MCF 10A (cell line): ENCODE measurements at places on chromosomes 6 and 20. TPM values are rescaled to one million over a fixed set of nuclear protein-coding genes. Genes with fewer than 3 reads are reported as not detected.

GRCh38 chr6:156787569-156788492, 10.7 kb downstream of the ARID1B start:
- H3K4me1 ChIP-seq = peaks cover 29% of the 10 kb centered on the region
- no peak overlapping the region for H3K27ac ChIP-seq
- DNase-seq = no peak
- H3K4me3 ChIP-seq = no peak overlapping the region
- peaks cover 8% of the 10 kb centered on the region for H3K36me3 ChIP-seq

DNA sequence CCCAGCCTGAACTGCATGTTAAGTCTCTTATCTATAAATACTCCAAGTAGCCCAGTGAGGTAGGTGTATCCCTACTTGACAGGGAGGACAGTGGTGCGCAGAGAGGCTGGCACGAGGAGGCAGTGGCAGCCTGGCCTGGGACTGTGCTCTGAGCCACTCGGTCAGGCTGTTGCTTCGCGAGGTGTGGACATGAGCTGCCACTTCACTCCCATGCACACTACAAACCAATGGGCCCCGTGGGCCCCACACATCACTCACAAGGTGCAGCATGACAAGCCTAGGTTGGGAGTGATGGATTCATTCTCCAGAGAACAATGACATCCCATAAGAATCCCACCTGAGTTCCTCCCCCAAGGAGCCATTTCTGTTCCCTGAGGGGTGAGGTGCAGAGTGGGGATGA, 54.9 kb downstream of the TMEM242 start:
- H3K27me3 ChIP-seq = no peaks in the 10 kb centered on the region
- H3K4me3 ChIP-seq = no peak overlapping the region
- no peak for DNase-seq
- H3K27ac ChIP-seq = no peak overlapping the region
- H3K4me1 ChIP-seq = no peaks in the 10 kb centered on the region

- H3K4me3 ChIP-seq = no peak overlapping the region
- DNase-seq = no peak
- H3K4me1 ChIP-seq = peaks cover 23% of the 10 kb centered on the region
- H3K27ac ChIP-seq = no peak overlapping the region
Observed at GRCh38 chr20:19777315-19777714, 19.3 kb downstream of the RIN2 start.

DNA sequence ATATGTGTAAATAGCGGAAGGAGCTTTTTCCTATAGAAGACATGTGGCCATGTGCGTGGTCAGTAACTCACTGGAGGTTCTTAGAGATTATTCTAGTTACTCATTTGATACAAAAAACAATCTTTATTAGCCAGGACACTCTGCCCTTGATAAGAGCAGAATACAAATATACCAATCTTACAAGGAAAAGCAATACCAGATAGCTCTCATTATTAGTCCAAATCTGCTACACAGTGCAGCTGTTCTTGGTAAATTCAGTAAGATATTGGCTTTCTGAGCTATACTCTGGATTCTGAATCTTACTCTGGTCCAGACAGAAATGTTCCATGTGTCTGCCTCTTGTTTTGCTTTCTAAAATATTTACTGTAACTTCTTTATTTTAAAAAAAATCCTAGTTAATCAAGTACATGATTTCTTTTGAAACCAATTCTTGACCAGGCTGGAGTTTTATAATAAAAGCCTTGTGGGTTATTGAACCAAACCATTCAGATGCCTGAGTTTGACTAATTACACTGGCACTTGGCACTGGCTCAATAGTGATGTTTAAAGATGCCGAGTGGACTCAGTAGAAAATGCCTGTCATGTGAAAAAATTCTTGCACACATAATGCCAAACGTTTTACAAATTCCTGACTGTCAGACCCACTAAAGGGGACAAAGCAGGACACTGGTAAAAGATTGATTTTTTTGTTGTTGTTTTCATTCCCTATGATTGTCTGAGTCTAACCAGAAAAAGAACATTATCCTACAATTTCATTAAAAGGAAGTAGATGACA, 242.8 kb upstream of the TCF21 start:
- H3K4me3 ChIP-seq = no peak overlapping the region
- H3K36me3 ChIP-seq = peaks cover 6% of the 10 kb centered on the region
- H3K27ac ChIP-seq = no peak overlapping the region
- DNase-seq = peak; percentile 56
- peaks cover 12% of the 10 kb centered on the region for H3K4me1 ChIP-seq

- peaks cover 89% of the 10 kb centered on the region for H3K27me3 ChIP-seq
- H3K4me3 ChIP-seq = no peak overlapping the region
- no peaks in the 10 kb centered on the region for H3K36me3 ChIP-seq
- DNase-seq = no peak
Observed at GRCh38 chr20:48342822-48343513, 484.8 kb downstream of the PREX1 start.

GRCh38 chr6:148367411-148368024, 24.9 kb downstream of the SASH1 start:
- H3K36me3 ChIP-seq = peaks cover 6% of the 10 kb centered on the region
- DNase-seq = peak; percentile 51
- no peak overlapping the region for H3K4me3 ChIP-seq
- H3K27ac ChIP-seq = no peak overlapping the region
- peaks cover 28% of the 10 kb centered on the region for H3K4me1 ChIP-seq

DNA sequence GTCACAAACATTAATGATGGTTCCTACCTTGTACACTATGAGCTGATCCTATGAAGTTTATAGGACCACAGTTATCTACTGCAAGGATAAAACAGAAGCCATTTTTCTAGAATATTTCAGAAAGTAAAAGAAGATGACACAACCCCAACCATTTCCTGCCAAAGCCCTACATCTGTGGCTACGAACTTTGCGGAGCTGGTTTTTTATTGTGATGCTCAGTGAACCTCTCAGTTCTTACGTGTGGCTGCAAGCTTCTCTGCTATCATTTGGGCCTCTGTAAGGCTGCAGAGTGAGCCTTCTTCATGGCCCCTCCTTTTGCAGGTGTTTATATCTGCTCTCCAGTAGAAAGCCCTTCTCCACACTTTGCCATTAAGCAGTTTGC, 17.8 kb upstream of the TAGAP start:
- H3K27me3 ChIP-seq = peaks cover 52% of the 10 kb centered on the region
- peaks cover 13% of the 10 kb centered on the region for H3K4me1 ChIP-seq
- peaks cover 4% of the 10 kb centered on the region for H3K36me3 ChIP-seq

DNA sequence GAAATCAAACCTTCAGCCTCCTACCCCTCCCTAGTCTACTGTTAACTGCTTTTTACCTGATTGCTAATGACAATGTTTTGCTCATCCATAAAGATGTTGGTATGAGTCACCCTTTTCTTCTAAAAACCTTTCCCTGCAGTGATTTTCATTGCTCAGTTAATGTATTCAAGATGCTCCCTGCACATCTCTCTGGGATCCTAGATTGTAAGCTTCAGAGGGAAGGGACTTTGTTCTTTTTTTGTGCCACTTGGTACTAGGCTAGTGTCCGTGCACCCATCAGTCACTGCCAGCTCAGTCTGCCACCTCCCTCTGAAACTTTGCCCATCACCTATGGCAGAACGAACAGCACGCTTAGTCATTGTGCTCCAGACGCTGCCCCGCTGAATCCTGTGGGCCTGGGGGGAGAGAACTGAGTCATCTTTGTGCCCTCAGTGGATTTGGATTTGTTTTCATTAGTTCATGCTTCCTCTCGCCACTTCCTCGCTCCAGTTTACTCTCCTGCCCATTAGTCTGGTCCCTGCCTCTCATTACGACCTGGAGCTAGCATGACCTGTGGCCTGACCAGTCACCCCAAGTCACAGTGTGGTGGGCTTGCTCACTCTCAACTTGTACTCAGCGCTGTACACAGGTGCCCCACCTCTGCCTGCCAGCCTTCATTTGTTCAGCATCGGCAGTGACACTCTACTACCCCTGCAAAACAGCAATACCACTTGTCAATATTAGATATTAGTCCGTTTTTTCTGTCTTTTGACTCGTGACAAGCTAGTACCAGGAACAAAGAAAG, 78.0 kb upstream of the TMEM181 start:
- H3K27me3 ChIP-seq = no peaks in the 10 kb centered on the region
- H3K4me1 ChIP-seq = peaks cover 20% of the 10 kb centered on the region
- H3K36me3 ChIP-seq = peaks cover 29% of the 10 kb centered on the region
- DNase-seq = peak; percentile 93
- H3K27ac ChIP-seq = peak overlapping the region; percentile 49

DNA sequence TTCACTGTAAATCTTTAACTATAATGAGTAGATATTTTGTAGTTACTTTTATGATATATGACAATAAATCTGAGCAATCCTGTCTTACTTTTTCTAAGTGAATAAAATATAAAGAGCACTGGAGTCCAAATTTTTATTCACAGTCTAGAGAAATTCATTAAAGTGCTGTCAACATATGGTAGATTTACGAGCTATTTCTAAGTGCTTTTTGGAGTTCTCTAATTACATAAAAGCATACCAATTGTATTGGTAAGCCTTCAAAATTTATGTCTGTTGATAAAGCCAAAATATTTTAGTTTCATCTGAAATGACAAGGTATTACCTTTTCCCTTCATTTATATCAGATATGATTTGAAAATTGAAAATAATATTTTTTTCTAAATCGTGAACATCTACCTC, 75.4 kb downstream of the MAN1A1 start:
- no peak overlapping the region for H3K4me3 ChIP-seq
- no peak for DNase-seq
- no peak overlapping the region for H3K27ac ChIP-seq
- H3K36me3 ChIP-seq = no peaks in the 10 kb centered on the region

DNA sequence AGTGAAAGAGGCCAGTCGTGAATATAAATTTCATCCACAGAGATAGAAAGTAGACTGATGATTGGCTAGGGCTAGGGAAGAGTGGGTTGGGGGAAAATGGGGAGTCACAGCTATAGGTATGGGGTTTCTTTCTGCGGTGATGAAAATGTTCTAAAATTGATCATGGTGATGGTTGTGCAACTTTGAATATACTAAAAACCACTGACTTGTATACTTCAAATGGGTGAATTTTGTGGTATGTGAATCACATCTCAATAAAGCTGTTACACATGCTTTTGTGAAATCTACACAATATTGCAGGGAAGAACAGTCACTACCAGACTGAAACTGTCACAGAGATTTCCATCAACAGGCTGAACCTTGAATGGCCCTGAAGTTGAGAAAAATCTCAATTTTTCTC, 61.5 kb downstream of the LYRM4 start:
- no peaks in the 10 kb centered on the region for H3K27me3 ChIP-seq
- no peak for DNase-seq
- no peak overlapping the region for H3K27ac ChIP-seq
- H3K4me3 ChIP-seq = no peak overlapping the region
- H3K4me1 ChIP-seq = no peaks in the 10 kb centered on the region
- H3K36me3 ChIP-seq = no peaks in the 10 kb centered on the region

DNA sequence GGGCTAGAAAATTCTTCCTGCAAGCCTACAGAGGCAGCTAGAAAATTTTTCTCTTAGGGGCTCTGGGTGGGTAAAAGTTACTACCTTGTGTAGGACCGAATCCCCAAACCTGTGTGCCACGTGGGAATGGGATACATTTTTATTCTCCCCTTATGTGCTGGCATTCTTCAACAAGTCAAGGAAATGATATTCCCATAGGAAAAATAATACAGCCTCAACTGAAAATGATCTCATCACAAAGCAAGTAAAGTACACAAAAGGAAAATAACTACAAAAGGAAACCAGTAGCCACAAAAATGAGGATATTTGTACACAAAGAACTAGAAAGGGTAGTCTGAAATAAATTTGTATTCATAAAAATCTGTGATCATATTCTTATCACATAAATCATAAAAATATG, 298.1 kb downstream of the LAMA2 start:
- no peak overlapping the region for H3K27ac ChIP-seq
- DNase-seq = no peak
- peaks cover 7% of the 10 kb centered on the region for H3K36me3 ChIP-seq
- H3K27me3 ChIP-seq = peaks cover 14% of the 10 kb centered on the region
- no peak overlapping the region for H3K4me3 ChIP-seq
- H3K4me1 ChIP-seq = peaks cover 15% of the 10 kb centered on the region

GRCh38 chr6:35419417-35419816, 32.7 kb upstream of the FANCE start:
- H3K36me3 ChIP-seq = peaks cover 21% of the 10 kb centered on the region
- no peak for DNase-seq

- no peaks in the 10 kb centered on the region for H3K36me3 ChIP-seq
- H3K4me3 ChIP-seq = no peak overlapping the region
- peak; percentile 1 for DNase-seq
- H3K27me3 ChIP-seq = no peaks in the 10 kb centered on the region
- H3K4me1 ChIP-seq = peaks cover 9% of the 10 kb centered on the region
Observed at GRCh38 chr6:65199121-65199520, 507.9 kb downstream of the EYS start.

GRCh38 chr6:125821825-125822281, 31.1 kb downstream of the NCOA7 start:
- H3K4me1 ChIP-seq = peaks cover 16% of the 10 kb centered on the region
- no peak overlapping the region for H3K27ac ChIP-seq
- no peak overlapping the region for H3K4me3 ChIP-seq
- peaks cover 37% of the 10 kb centered on the region for H3K36me3 ChIP-seq

- H3K27ac ChIP-seq = no peak overlapping the region
- no peaks in the 10 kb centered on the region for H3K27me3 ChIP-seq
- DNase-seq = no peak
Observed at GRCh38 chr6:76876922-76877553, 586.3 kb downstream of the HTR1B start.

GRCh38 chr20:57609086-57609841, 11.0 kb downstream of the ZBP1 start:
- H3K4me3 ChIP-seq = no peak overlapping the region
- H3K4me1 ChIP-seq = no peaks in the 10 kb centered on the region
- no peak for DNase-seq
- H3K36me3 ChIP-seq = no peaks in the 10 kb centered on the region

- H3K27ac ChIP-seq = no peak overlapping the region
- no peaks in the 10 kb centered on the region for H3K36me3 ChIP-seq
- no peak for DNase-seq
- H3K4me3 ChIP-seq = no peak overlapping the region
- peaks cover 5% of the 10 kb centered on the region for H3K4me1 ChIP-seq
Observed at GRCh38 chr6:20188630-20189075, 23.6 kb downstream of the MBOAT1 start.

- H3K4me3 ChIP-seq = no peak overlapping the region
- H3K27ac ChIP-seq = no peak overlapping the region
- no peaks in the 10 kb centered on the region for H3K27me3 ChIP-seq
- no peak for DNase-seq
Observed at GRCh38 chr6:45538641-45539547, 161.2 kb upstream of the SUPT3H start.

DNA sequence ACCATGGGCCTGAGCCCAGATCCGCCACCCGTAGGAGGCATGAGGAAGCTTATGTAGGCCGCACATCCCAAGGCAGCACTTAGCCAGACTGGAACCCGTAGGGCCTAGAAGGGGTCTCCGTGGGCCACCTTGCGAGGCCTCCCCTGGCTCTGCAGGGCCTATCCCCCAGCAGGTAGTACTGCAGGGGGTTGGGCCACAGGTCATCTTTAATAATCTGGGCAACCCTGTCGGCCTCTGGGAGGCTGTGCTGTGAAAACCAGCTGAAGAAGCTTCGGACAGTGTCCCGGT, 18.5 kb downstream of the PLAGL2 start:
- no peak for DNase-seq
- H3K36me3 ChIP-seq = peaks cover 26% of the 10 kb centered on the region

- peak overlapping the region; percentile 67 for H3K27ac ChIP-seq
- peak; percentile 62 for DNase-seq
- H3K4me3 ChIP-seq = peak overlapping the region; percentile 90
- H3K27me3 ChIP-seq = no peaks in the 10 kb centered on the region
- no peaks in the 10 kb centered on the region for H3K36me3 ChIP-seq
Observed at GRCh38 chr20:46406986-46407670, 713 bp upstream of the ELMO2 start.

The SAMD10 gene
- 4.4 and 4.5 TPM in 2 replicates for total RNA-seq

The SLPI gene
- 273 and 284 TPM in 2 replicates for total RNA-seq

The PPIL4 gene
- 37.2 and 47.7 TPM in 2 replicates for total RNA-seq

The CPNE5 gene
- total RNA-seq = not detected in 2 replicates

The TPD52L1 gene
- total RNA-seq = 69.5 and 92.6 TPM in 2 replicates

The OXT gene
- total RNA-seq = not detected in 2 replicates

The ZNF334 gene
- total RNA-seq = not detected in 2 replicates

The ZNF318 gene
- total RNA-seq = 11.3 and 12.9 TPM in 2 replicates

The ENPP5 gene
- 0.07 TPM in 1 of 2 replicates, not detected in the other for total RNA-seq

The LATS1 gene
- 28.8 and 34.3 TPM in 2 replicates for total RNA-seq
